Stimulated activated naive CD4-positive, alpha-beta T cell (primary cell): ENCODE measurements at places on chromosomes 12 and 14.

GRCh38 chr14:75946785-75947184 lies 35.0 kb downstream of the TGFB3 start:
- DNase-seq: no peak

GRCh38 chr14:62187265-62187664 lies 425.0 kb downstream of the SNAPC1 start:
- no peak for DNase-seq

DNA sequence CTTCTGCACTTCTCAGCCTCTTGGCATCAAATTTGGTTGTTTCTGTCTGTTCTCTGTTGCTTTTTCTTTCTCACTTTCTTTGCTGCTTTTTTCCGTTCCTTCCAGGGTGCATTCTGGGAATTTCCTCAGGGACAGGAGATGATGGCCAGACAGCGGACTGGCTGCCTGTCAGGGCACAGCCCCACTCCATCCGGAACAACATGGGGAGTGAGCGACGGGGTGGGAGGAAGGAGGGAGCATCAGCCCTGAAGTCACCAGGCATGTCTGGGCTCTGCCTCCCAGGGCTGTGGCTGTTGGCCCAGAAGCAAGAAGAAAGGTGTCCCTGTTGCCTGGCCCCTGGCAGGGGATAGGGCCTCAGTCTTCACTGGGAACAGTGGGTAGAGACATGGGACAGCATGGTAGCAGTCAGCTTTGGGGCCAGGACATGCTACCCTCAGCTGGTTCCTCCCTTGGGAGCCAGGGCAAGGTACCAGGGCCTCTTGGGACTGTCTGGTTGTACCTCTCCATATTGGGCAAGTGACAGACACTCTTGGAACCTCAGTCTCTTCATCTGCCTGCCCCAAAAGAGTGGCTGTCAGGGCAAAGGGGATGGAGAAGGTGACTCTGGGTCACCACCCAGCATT lies 8.6 kb downstream of the PGF start:
- no peak for DNase-seq

- DNase-seq: no peak
Observed at GRCh38 chr14:99064262-99064954, 207.6 kb downstream of the BCL11B start.

- no peak for DNase-seq
Observed at GRCh38 chr14:104694475-104694950, 5.1 kb downstream of the INF2 start.

DNA sequence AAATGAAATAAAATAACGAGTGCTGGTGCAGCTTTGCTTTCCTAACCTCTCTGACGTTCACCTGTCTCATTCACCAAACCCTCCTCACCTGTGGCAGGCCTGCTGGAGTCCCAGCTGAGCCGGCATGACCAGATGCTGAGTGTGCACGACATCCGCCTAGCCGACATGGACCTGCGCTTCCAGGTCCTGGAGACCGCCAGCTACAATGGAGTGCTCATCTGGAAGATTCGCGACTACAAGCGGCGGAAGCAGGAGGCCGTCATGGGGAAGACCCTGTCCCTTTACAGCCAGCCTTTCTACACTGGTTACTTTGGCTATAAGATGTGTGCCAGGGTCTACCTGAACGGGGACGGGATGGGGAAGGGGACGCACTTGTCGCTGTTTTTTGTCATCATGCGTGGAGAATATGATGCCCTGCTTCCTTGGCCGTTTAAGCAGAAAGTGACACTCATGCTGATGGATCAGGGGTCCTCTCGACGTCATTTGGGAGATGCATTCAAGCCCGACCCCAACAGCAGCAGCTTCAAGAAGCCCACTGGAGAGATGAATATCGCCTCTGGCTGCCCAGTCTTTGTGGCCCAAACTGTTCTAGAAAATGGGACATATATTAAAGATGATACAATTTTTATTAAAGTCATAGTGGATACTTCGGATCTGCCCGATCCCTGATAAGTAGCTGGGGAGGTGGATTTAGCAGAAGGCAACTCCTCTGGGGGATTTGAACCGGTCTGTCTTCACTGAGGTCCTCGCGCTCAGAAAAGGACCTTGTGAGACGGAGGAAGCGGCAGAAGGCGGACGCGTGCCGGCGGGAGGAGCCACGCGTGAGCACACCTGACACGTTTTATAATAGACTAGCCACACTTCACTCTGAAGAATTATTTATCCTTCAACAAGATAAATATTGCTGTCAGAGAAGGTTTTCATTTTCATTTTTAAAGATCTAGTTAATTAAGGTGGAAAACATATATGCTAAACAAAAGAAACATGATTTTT lies 17.1 kb upstream of the AMN start:
- no peak for DNase-seq

DNA sequence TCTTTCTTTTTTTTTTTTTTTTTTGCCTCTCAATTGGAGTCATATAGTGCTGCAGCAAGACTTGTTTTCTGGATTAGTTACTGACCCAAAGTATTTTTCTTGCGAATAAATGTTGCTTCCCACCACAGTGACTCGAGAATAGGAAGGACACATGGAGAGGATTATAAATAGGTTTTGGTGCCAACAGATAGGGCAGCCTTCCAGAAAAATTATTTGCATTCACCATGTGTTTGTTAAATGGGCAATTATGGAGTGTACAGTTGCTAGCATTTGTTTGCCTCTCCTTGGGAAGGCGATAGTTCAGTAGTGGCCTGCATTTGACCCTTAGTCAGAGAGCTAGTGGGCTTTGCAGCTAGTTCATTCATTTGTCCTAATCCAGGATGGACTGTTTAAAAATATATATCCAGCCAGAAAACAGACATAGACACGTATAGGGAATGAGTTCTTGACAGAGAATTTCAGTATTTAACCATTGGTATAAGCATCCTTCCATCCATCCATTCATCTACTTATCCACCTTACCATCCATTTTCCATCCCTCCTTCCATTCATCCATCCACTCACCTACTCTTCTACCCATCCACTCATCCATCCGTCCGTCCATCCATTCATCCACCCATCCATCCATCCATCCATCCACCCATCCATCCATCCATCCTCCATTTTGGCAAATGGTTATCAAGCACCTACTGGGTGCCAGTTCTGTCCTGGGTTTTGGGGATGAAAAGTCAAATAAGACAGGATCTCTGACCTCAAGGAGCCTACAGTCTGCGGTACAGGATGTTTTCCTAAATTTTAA lies 67.5 kb downstream of the CHST11 start:
- DNase-seq: no peak

DNA sequence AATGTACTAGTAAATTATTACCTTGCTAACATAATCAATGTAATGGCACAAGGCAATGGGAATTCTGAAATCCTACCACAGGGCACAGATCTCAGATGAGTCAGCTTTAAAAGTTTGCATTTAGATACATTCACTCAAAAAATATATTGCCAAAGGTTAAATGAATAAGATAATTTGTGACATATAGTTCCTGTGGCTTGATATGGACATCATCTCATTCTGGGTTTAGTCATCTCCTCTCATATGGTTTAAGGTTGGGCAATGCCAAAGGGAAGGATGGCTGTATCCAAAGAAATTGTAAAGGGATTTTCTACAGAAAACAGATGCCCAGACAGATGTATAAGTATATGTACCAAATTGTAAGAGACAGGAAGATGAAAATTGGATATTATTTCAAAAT lies 1065.0 kb downstream of the LRFN5 start:
- DNase-seq: no peak

- DNase-seq: no peak
Observed at GRCh38 chr14:82725213-82725612, 1191.6 kb upstream of the SEL1L start.

GRCh38 chr12:57010627-57011247 lies 4.4 kb upstream of the ZBTB39 start:
- no peak for DNase-seq

GRCh38 chr14:61569812-61570548 lies 125.3 kb upstream of the HIF1A start:
- DNase-seq: peak; percentile 58

DNA sequence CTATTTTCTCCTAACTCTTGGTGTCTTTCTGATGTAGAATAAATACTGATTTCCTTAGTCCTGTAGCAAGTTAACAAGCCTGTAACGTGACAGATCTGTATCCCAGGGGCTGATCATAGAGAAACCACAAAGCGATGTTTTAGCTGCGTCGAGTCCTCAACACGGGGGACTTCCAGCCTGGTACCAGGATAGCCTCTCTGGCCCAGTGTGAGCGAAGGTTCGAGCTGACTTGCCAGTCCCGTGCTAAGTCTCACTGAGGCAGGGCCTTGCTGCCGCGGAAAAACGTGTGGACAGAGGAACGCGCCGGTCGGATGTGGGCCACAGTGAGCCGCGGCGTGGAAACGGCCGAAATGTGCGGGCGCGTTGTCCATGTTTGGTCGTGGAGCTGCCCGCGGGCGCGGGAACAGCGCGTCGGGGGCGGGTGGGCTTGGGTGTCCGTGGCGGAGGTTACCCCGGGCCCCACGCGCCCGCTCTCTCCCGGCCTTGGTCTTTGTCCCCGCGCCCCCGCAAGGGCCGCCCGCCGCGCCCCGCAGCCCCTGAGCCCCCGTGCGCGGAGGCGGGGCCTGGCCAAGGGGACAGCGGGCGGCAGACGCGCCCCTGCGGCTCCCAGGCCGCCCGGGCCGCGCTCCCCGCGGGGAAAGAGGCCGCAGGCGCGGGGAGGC lies 531 bp upstream of the EML1 start:
- peak; percentile 16 for DNase-seq

GRCh38 chr12:72448089-72448488 lies 175.9 kb downstream of the TRHDE start:
- no peak for DNase-seq

DNA sequence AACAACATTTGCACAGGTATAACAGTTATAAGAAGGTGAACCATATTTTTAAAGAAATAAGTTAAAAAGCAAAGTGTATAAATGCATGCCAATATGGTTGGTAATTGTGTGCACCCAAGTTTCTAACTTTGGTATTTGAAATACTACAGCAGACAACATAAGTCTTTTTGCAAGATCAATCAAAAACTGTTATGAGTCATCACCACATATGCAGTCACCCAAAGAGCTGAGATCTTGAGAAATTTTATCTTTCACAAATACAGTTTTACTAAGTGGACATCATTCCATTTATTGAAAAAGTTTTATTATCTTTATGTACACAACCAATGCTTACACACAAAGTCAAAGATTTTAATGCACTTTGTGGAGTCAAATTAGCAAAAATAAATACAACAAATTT lies 7.0 kb upstream of the ACSS3 start:
- DNase-seq: no peak

- no peak for DNase-seq
Observed at GRCh38 chr12:52521568-52522266, 1.5 kb upstream of the KRT5 start.

GRCh38 chr14:68884031-68885030 lies 91.5 kb upstream of the ZFP36L1 start:
- DNase-seq: no peak

DNA sequence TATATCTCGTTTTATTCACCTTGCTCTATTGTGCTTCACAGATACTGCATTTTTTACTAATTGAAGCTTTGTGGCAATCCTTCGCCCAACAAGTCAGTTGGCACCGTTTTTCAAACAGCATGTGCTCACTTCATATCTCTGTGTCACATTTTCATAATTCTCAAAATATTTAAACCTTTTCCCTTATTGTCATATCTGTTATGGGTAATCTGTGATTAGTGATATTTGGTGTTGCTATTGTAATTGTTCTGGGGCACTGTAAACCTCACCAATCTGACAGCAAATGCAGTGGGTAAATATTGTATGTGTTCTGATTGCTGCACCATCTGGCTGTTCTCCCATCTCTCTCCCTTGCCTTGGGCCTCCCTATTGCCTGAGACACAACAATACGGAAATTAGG lies 191.3 kb downstream of the BTG1 start:
- no peak for DNase-seq

- no peak for DNase-seq
Observed at GRCh38 chr12:108298761-108299275, 40.3 kb downstream of the CMKLR1 start.

DNA sequence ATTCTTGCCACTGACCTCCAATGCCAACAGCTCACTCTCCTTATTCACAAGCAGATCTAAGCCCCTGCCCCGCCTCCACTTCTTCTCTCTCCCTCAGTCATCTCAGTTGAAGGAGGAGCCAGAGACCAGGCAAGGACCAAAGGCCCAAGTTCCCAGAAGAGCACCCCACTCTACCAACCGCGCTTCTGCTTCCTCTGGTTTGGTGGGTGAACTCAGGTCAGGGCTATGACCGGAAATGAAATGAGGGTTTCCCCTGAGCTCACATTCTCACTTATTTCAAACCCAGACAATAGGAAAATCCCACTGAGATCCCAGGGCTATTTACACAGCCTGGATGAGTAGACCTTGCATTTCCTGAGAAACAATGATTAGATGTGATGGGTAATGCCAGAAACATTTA lies 9.9 kb downstream of the DPF3 start:
- DNase-seq: no peak

DNA sequence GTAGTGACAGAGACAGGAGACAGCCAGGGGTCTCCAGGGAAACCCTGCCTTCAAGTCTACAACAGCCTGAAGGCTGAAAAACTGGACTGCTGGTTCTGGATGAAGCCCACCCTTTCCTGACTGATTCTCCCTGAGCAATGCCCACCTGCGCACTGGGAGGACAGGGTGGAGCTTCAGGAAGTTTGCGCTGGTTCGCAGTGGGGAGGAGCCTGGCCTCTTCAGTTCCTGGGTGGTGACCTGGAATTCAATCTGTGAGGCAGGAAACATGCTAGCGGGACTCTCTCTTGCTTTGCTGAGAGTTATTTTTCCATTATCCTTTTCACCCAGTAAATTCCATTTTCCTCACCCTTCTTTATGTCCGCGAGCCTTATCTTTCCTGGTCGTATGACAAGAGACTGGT lies 600.8 kb downstream of the TRHDE start:
- DNase-seq: no peak

DNA sequence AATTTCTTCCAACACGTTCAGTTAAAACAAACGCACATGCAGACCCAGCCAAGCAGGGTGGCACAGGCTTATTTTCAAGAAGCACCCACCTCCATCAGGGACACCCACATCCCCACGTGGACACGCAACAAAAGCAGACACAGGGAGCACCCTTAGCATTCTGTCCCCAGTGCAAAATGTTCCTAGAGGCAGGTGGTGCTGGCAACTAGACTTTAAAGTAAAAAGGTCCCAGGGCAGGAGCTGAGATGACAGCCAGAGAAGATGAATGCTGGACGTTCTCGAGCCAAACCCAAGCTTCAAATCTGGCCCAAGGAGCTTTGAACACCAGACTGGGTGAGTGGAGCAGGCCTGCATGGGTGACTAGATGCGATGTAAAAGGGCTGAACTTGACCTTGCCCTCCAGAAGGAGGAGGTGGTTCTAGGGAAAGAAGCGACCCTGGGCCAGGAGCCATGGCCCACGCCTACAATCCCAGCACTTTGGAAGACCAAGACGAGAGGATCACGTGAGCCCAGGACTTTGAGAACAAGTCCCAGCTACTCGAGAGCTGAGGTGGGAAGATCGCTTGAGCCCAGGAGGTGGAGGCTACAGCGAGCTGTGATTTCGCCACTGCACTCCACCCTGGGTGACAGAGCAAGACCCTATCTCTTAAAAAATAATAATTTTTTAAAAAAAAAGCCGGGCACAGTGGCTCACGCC lies 47.3 kb downstream of the KDM2B start:
- no peak for DNase-seq

- peak; percentile 76 for DNase-seq
Observed at GRCh38 chr14:91417120-91417982, at the start of gene CCDC88C. Gene CCDC88C, minus strand, starts transcription at chr14:91417820. Its CDS starts 130 bp downstream, at chr14:91417690.
